ENCODE measurements at places on chromosomes 12 and 14. TPM values are rescaled to one million over a fixed set of nuclear protein-coding genes. Genes with fewer than 3 reads are reported as not detected.

Gene CBLN3
- 20.1 TPM for total RNA-seq

Gene KRT85
- total RNA-seq: not detected

Gene EXD2
- total RNA-seq: 7.1 TPM

Gene FKBP3
- total RNA-seq: 57.5 TPM

Gene CTSG
- total RNA-seq: not detected

Gene TMEM119
- total RNA-seq: 0.09 TPM

Gene C1QL4
- total RNA-seq: not detected

Measured in activated naive CD4-positive, alpha-beta T cell treated with anti-CD3 and anti-CD28 coated beads, Interleukin-2, amount 50 U/mL, for 72 hours (primary cell).